ENCODE measurements at places on chromosomes 7 and 10.

GRCh38 chr10:72754275-72755032 lies 62.5 kb downstream of the MCU start:
- no peak for DNase-seq

- no peak for DNase-seq
Observed at GRCh38 chr10:126216632-126216961, 171.7 kb downstream of the ADAM12 start.

GRCh38 chr7:1458683-1459511 lies at the start of gene MICALL2:
Gene MICALL2 (minus strand): TSS chr7:1459470. CDS start chr7:1459326, 144 bp downstream.
- no peak for DNase-seq

DNA sequence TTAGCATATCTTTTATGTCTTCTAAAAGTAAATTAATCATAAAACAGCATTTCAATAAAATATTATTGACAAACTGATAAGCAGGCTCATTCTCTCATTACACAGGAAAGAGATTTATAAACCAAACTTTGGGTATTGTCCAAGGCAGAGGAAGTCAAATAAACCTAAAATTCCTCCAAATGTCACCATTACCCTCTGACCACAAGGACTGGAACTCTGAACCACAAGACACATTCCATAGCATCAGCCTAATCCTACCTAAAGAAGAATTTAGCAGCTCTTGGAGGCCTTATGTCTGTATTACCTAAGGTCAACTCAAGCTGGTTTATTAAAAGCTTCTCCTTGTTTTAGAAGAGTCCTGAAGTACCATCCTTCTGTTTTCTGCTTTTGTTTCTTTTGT lies 82.4 kb upstream of the SLC13A1 start:
- no peak for DNase-seq

Data from LNCaP clone FGC (cell line).